ENCODE measurements at places on chromosomes 7 and 10.

GRCh38 chr7:157461573-157462418 lies 125.0 kb downstream of the DNAJB6 start:
- no peak for DNase-seq

GRCh38 chr10:89167915-89168314 lies 39.2 kb downstream of the CH25H start:
- no peak for DNase-seq

GRCh38 chr10:30036341-30036740 lies 23.0 kb downstream of the JCAD start:
- no peak for DNase-seq

GRCh38 chr7:117871778-117872538 lies 1.3 kb downstream of the CTTNBP2 start:
- DNase-seq: no peak

DNA sequence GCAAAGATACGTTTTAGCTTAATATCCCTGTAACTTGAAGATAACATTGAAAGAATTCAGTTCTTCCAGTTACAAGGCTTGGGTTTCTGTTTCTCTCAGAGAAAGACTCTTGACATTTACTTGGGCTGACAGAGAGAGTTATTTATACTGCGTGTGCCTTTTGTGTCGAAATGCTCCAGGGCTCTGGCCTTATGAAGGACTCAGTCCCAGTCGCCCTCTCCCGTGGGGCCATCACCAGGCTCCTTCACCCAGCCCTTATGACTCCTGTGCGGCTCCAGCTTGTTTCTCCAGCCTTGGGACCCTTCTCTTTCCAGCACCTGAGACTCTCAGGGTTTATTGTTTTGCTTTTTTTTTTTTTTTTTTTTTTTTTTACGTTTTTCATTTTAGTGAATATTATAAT lies 242.3 kb upstream of the DKK1 start:
- DNase-seq: no peak

GRCh38 chr10:125161707-125162119 lies 1.4 kb upstream of the CTBP2 start:
- DNase-seq: peak; percentile 55

DNA sequence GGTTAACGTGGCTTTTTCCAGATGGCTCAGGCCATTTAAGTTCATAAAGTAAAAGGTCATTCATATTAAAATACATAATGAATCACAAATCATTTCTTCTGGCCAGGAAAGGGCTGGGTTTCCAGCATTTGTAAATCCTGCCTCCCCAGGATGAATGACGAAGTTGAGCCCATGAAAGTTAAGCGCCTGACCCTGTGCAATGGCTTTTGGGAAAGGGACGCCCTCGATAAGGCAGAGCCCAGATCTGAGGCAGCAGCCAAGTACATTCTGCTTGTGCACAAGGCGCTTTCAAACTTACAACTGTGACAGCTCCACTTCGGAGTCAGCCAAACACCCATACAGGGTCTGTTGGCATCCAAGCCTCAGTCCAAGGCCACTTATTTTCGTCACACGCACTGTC lies 2.8 kb downstream of the GIMAP6 start:
- no peak for DNase-seq

DNA sequence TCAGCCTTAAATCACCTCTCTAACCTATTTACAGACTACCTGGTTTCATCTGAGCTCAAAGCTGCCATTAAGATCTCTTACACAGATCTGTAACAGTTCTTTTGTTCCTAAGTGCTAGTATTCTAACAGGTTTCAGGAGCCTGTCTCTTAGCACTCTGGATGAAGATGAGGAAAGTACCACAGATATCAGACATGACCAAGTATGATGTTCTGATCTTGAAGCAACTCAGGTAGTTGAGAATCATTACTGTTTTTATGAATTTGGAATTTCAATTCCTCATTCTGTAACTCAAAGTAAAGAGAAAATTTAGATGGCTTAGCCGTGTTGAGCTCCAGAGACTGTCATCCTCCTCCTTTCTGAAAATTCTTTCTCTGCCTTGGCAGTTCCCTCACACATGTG lies 30.8 kb downstream of the CCDC186 start:
- DNase-seq: no peak
